ENCODE measurements at places on chromosomes 5 and 9.

- no peak for DNase-seq
Measured at GRCh38 chr5:88860501-88860900, 22.5 kb downstream of the MEF2C start.

- no peak for DNase-seq
Measured at GRCh38 chr5:21646469-21646868, 1206.7 kb downstream of the CDH12 start.

GRCh38 chr9:130893341-130894101 lies 3.1 kb downstream of the QRFP start:
- no peak for DNase-seq

GRCh38 chr5:59001154-59001553 lies 418.3 kb downstream of the RAB3C start:
- no peak for DNase-seq

DNA sequence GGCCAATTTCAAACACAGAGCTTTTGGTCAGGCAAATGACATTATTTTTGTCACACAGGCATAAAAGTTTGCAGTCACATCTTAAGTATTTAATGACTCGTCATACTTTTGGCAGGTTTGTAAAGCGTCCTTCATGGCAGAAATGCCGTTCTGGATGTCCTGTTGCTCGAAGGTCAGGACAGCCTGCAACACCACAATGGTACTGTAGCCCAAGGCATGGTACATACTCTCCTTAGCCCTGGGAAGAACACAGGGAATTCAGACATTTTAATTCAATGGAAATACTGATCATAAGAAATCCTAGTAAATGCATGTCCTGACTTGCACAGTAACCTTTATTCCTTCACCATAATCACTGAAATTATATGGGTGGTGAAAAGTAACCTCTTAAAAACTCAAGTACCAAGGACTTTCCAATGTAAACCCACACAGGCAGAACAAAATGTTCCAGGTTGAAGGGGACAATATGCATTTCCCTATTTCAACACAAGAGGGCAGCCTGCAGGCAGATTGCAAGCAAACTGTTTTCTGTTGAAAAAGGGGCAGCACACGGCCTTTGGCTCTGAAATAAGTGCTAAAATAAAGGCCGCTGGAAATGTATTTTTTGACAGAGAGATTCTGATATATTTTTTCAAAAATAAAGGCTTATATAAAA lies 95.7 kb downstream of the TTC39B start:
- DNase-seq = no peak

- no peak for DNase-seq
Measured at GRCh38 chr9:27771803-27772545, 198.7 kb upstream of the C9orf72 start.

DNA sequence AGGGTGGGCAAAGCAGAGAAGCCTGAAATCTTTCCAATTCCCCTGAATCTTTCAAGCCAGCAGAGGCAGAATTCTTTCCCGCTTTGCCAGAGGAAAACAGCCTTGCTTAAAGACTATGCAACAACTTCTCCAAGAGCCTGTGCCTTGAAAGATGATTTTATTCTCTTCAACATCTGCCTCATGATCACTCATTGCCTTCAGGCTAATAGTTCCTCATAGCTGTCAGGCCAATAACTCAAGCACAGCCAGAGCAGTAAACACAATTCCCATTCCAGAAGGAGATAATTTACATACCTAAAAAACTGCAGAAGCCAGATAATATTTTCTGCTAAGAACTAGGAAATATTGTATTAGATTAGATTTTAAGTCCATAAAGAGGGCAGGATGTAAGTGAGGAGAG lies 92.3 kb upstream of the PUM3 start:
- no peak for DNase-seq

DNA sequence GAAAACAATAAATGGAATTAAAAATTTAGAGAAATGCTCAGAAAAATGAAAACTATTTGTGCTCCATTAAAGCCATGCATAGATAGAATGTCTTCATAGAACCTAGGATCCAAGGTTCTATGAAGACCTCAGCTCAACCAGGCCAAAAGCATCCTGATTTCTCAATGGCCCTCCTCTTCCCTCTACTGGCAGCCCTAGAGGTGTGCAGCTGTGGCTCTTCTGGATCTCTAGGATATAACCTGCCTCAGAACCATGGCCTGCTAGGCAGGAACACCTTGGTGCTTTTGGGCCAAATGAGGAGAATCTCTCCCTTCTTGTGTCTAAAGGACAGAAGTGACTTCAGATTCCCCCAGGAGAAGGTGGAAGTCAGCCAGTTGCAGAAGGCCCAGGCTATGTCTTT lies 15.1 kb downstream of the IFNA1 start:
- no peak for DNase-seq

GRCh38 chr9:2559192-2560152 lies 62.1 kb upstream of the VLDLR start:
- no peak for DNase-seq

DNA sequence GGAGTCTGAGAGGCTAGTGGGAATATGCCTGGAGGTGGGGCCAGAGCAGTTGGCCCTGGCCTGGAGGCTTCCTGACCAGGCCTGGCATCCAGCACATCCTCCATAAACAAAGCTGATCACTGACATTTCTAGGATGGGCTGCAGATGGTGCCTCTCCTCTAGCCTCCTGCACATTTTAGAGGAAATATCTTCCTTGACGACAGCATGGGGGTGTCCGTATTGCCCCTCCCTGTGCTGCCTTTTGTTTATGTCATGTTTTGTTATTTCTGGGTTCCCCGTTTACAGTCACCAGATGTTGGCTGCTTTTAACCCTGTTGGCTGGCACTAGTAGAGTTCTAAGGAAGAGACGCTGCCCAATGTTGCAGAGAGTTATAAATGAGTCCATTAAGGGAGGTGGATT lies 148.5 kb downstream of the PHF2 start:
- no peak for DNase-seq

DNA sequence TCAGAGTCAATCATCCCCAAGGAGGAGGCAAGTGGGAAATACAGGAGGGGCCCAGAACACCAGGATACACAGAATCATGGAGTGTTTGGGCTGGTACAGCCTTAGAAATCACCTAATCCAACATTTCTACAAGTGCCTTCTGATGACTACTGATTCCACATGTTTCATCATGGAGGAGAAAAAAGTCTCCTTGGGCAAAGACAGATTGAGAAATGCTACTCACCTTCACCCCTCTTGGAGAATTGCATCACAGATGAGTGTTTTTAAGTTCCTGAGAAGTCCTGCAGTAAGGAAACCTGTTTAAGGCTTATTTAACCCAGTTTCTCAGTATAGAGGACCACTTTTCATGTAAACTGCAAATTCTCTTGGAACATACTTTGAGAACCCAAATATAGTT lies 2.2 kb upstream of the SLIT3 start:
- no peak for DNase-seq

- no peak for DNase-seq
Measured at GRCh38 chr5:147935032-147935431, 28.7 kb upstream of the C5orf46 start.

DNA sequence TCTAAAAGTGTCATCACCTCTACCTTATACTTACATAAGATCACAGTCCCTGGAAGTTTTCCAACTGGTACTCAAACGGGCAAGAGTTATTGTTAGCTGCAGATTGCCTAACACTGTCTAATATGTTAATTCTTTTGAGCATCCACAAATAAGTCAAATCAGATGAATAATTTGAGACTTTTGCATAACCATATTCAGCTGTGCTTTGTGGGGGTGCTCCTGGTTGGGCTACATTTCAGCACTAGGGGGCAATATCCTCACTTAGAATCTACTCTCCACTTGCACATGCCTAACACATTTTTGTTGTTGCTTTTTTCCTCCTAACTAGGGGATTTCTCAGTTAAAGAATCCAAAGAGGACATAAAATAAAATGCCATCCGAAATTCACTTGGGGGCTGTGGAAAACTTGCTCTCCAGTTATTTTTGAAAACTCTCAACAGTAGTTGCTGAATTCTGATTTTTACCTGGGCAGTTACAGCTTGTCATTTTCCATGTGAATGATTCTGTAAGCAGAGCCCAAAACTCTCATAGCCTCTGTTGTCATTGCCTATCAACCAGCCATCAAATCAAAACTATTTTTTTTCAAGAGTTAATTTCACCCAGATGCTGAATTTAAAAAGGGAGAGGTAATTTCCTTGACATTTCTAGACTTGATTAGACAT lies 71.5 kb downstream of the TRIM36 start:
- no peak for DNase-seq

- no peak for DNase-seq
Measured at GRCh38 chr9:124799274-124800006, 22.5 kb downstream of the OLFML2A start.

DNA sequence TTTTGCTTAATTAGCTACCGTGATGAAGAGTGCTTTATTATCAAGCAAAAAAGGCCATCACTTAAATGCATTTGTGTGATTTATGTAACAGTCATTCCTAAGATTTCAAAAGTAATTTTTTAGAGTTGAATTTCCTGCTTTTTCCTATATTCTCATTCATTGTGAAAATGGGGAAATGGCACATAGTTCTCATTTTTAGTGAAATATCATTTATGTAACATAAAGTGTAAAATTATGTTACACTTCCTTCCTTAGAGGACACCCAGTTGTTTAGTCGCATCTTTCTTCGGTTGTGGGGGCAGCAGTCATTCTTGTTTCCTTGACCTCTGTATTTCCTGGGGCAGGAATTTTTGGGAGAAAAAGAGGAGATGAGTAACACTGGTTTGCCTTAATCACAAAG lies 142.8 kb downstream of the MAST4 start:
- no peak for DNase-seq

GRCh38 chr9:36470643-36471290 lies 70.7 kb upstream of the RNF38 start:
- peak; percentile 42 for DNase-seq

DNA sequence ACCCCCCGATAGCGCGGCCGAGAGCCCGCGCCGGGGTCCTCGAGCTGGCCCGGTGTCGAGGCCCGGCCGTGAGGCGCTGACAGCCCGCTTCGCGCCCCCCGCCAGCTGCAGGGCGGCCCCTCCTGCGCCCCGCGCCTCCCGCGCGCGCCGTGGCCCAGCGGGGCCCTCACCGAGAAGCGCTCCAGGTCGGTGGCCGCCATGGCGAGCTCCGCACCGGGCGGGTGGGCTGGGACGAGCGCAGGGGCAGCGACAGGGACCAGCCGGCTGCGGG lies 166 bp downstream of the SEPTIN8 start:
- no peak for DNase-seq

DNA sequence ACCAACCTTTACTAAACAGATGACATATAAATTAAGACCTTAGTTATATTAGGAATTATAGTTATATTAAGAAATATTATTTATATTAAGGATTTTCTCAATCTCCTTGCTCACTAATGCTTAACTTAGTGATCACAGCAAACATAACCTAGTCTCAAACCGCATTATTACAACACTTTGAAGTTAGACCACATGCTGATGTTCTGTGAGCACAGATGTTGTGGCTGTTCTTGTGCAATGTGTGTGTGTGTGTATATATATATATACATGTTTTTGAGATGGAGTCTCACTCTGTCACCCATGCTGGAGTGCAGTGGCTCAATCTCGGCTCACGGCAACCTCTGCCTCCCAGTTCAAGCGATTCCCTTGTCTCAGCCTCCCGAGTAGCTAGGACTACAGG lies 20.5 kb downstream of the ELP1 start:
- DNase-seq = no peak

GRCh38 chr5:73958037-73958436 lies 332.0 kb downstream of the ARHGEF28 start:
- DNase-seq = no peak

DNA sequence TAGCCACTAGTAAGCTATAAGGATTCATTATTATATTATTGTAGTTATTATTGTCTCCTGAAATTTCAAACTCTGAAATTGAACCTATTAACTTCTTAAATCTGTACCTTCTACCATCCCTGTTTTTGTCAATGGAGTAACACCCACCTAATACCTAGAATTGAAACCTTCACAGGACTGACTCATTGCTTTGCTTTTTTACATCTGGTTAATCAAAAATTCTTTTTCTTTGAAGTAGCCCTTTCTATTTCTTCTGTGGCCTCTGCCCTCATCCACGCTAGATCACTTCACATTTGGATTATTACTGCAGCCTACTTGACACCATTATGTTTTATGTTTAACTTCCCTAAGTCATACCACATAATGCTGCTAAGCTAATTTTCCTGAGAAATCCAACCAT lies 35.6 kb downstream of the RBM27 start:
- no peak for DNase-seq

GRCh38 chr5:39517800-39518199 lies 93.0 kb upstream of the DAB2 start:
- no peak for DNase-seq

GRCh38 chr9:112784020-112784785 lies 33.6 kb downstream of the SNX30 start:
- DNase-seq = no peak

DNA sequence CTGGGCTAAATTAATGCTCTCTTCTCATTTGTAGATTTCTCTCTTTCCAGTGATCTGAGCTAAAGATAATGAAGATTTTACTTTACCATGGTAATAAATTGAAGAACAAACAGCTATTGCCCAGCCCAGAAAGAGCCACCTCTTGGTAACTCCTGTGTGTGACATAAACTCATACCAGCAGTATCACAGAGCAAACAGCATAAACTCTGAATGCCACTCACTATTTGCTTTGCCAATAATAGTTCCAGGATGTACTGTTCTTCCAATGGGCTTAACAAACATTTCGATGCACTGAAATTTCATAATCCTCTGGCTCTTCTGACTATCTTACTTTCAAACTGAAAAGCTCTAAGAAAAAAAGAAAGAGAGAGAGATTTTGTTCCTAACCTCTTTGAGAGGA lies 69.8 kb upstream of the RASEF start:
- no peak for DNase-seq

GRCh38 chr9:120894321-120895148 lies 17.5 kb upstream of the PHF19 start:
- DNase-seq = no peak

DNA sequence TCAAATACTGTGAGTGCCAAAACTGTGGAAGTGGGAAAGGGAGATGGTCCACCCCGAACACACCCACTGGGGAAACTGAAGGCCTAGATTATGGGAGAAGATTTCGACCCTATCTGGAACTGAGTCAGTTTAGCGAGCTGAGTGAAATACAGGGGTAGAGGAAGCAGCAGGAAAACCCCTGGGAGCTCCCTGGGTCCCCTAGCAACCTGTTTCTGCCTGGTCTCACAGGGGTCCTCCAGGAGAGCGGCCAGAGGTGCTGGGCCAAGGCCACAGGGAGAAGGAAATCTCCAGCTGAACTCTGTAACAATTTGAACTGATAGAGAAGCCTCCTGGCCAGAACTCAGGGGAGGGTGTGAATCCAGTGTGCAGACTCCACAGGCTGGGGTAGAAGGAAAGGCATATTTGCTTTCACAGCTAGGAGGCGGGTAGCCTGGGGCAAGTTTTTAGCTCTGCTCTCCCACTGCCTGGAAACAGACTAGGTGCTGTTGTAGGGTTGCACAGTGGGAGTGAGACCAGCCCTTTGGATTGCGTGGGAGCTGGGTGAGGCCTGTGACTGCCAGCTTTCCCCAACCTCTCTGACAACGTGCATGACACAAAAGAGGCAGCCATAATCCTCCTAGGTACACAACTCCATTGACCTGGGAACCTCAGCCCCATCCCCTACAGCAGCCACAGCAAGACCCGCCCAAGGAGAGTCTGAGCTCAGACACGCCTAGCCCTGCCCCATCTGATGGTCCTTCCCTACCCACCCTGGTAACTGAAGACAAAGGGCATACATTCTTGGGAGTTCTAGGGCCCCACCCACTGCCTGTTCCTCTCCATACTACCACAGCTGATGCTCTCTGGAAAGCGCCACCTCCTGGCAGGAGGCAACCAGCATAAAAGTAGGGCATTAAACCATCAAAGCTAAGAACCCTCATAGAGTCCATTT lies 78.8 kb upstream of the GPBP1 start:
- DNase-seq = no peak

- DNase-seq = no peak
Measured at GRCh38 chr9:6133346-6134063, 82.1 kb upstream of the IL33 start.

GRCh38 chr5:64040490-64040889 lies 78.2 kb upstream of the HTR1A start:
- no peak for DNase-seq
